NCI-H1930 (cell line): ENCODE measurements at places on chromosomes 1 and 21.

GRCh38 chr1:7149080-7149838, 364.0 kb downstream of the CAMTA1 start:
- no peak for DNase-seq

DNA sequence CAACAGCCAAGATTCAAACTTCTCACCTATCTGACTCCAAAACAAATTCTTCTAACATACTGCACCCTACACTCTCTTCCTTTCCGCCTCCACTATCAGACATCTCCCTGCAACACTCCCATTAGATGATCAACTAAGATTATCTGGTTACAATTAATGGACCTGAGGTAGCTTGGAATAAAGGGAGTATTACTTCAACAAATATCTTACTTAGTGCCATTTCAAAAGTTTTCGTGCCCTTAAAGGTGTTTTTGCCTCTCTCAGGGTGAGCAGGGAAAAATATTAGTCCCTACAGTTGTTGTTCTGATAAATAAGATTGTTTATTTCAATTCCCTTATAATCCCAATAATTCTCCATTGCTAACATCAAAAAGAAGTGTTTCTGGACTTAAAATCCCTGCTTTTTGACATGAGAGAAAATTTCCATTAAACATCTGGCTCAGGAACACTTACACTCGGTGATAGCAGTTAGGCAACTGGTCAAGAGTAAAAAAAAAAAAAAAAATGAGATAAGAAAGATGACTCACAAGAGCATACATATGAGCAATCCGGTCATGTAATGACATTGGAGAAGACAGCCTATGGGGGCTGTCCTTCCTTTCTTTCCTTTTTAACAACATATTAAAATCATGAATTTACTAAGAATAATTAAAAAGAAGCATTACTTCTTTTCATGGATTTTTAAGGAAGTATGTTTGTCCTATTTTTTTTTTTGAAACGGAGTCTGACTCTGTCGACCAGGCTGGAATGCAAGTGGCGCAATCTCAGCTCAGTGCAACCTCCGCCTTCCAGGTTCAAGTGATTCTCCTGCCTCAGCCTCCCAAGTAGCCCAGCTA, 7.6 kb downstream of the RSBN1 start:
- DNase-seq, result no peak

DNA sequence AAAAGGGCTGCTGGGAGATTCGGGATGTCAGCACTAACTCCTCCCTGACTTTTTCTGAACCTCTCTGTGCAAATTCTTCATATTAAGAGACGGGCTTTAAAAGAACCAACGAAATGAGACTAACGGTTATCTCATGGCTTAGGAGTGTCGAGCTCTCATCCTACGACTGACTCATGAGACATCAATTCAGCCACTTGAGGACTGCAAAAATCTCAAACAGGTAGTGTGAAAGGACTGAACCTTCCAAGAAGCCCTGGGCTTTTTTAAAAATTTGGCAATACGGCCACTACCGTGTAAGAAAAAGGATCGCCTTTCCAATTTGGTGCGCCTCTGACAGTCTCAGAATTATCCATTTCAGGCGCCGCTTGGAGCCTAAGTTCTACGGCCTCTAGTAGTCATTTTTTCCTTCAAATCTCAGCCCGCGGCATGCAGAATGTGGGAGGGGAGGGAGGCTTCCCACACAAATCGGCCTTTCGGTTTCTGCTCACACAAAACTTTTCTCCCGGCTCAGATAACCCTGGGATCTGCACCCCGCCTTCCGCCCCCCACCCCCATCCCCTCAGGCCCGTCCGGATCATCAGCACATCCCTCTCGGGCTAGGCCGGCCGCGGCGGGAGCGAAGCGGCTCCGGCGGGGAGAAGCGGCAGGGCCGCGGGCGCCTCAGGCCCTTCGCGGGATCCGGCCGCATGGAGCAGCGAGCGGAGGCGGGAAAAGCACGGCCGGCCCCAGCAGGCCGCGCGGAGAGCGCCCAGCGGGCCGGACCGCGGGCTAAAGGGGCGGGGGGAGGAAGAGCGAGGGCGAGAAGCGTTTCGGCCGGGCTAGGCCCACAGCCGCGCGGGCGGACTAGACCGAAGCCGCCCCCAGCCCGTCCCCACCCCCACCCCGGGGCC, 618 bp downstream of the HNRNPR start:
- no peak for DNase-seq

DNA sequence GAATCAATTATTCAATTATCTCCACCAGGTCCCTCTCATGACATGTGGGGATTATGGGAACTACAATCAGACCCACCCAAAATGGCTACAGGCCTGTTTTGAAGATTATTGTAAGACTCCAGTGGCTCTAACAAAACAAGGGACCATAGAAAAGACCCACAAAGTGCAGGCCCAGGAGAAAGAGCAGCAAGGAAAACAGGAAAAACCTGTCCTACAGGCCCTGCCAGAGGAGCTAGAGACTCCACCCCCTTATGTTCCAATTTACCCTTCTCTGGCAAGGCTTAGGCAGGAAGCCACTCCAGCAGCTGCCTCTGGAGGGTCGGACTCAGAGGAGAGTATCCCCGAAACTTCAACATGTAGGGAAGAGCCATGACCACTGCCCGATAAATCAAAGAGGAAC, 96.5 kb downstream of the LIPI start:
- no peak for DNase-seq

GRCh38 chr1:219489636-219490035, 123.3 kb downstream of the ZC3H11B start:
- no peak for DNase-seq

DNA sequence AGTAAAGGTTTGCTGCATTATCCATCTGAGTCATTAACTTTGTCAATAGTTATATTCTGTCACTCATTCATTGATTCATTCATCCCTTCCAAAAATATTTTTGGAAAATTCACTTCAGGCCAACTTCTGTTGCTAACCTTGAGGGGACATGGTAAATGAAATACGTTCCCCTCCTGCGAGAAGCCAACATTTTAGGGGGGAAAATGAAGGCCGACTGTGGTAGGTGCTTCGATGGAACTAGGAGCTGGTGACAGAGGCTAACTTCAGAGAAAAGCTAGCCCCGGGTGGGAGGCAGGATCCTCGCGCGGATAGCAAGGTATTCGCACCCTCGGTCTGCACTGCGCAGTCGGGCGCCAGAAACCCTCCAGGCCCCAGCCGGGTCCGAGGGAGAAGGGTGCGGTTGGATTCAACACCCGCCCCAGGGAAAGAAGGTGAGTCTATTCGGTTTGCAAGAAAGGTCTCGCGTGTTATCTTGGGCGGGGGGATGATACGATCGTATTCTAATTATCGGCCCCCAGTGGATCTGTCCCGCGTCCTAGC, 646 bp upstream of the RRP15 start:
- DNase-seq, result no peak

- no peak for DNase-seq
Measured at GRCh38 chr21:27024971-27025370, 58.1 kb upstream of the ADAMTS5 start.
